GM12892 (cell line): ENCODE measurements at places on chromosomes 6 and 20.
A peak's percentile ranks its signal among the peaks of the same experiment; 100 is the strongest.

DNA sequence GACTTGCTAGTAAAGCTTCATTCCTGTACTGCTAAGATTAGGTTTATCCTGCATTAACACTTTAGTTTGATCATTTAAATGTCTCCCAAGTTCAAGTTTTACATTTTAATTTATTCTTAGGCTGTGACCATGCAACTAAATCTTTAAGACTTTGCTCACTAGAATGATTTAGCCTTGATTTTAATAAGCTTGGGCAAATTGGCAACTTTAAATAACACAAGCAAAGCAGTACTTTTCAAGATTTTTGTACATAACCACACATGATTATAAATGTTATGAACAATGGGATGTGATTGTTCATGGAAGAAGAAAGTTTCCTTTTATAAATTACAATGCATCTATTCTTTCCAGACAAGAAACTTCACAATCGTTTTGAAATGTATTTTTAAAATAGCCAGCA is 948.0 kb upstream of the EPHA7 start:
- no peak for DNase-seq

DNA sequence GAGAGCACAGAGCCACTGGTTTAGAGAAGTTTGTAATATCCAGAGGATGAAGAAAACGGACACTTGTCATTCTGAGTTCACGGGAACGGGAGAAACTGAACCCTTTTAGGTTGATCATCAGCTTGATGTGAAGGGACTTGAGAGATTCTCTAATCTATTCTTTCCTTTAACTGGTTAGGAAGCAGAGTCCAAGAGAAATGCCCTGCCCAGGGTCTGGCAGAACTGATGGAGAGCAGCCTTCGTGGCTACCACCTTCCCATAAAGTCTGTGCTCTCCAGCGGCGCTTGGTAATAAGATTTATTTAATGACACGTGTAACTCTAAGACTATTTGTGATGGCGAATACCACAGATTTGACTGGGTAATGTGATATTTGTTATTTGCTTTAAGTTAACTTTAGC is 36.0 kb downstream of the E2F3 start:
- no peak for DNase-seq

DNA sequence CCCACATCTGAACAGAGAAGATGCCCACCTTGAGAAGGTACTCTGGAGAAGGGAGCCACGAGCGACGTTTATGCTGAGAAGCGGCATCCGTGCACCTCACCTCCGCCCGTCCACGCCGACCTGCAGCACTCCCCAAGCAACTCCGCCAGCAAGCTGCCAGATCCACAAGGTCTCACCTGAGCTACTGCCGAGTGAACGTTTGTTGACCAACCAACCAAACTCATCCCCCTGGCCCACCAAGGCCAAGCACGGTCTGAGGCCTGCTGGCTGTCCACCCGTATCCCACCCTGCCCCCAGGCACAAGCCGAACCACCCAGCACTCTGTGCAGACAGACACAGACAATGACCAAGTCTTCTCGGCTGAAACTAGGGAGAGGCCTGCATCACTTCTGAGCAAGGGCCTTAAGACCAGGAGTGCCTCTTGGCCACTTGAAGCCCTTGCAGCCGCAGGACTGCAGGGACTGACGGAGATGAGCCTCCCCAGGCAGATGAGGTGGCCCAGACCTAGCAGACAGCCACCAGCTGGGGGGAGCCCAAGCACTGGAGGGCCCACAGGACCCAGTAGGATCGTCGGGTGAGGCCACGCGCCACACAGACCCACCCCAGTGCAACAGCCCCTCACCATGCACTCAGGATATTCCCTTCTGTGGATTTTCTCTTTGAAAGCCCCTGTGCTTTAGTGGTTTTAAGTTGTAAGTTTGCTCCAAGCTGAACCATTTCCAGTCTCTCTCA is 12.1 kb downstream of the TAF4 start:
- DNase-seq = no peak

- peak; percentile 42 for DNase-seq
Observed at GRCh38 chr6:45681860-45682511, 304.3 kb upstream of the SUPT3H start.

DNA sequence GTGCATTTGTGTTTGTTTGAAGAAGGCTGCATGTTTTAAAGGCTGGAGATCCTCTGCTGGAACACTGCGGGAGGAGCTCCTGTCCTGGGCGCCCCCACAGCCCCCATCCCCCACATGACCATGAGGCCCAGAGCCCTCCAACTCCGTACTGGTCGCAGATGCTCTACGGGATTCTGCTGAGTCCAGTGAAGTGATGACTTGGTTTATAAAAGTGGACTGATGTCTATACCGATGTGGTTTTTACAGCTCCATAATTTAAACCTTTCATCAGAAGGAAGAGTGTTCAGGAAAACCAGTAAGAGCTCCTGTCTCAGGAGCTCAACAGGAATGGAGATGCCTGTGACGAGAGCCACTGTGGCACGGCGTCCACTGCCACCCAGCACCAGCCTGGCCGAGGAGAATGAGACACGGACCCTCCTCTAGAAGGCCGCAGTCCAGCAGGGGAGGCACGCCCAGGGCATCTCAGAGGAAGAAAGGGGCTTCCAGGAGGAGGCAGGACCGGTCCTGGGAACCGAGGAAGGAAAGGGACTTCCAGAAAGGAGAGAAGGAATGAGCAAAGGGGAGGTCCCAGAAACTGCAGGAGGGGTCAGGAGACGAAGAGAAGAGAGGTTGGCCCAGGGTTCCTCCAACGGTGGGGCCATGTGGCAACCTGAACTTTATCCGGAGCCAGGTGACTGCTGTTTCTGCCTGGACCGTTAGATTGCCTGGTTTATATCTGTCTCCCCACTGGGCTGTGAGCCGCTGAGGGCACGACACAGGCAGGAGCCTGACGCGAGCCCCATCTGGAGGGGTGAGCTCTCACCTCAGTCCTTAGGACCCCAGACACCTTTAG is 26.9 kb downstream of the BFSP1 start:
- DNase-seq = peak; percentile 26

- no peak for DNase-seq
Observed at GRCh38 chr6:75603106-75603420, 1.4 kb downstream of the SENP6 start.

DNA sequence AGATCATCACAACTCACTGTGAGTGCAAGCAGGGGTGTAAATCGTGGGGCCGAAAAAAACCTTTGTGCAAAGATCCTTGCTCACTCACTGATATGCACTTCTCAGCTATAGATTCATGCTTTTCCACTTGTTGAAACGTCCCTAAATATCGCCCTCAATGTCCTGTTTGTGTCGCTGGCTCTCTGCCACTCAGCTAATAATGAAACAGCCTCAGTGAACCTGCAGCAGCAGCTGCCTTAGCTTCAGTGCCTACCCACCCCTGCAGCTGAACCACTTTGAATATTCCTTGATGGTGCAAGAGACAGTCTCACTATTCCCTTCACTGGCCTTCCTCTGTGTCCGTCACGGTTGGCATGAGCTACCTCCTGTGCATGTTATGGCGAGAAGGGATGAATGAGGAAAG is 128.9 kb upstream of the NAA20 start:
- no peak for DNase-seq

- no peak for DNase-seq
Observed at GRCh38 chr6:26217714-26218075, 130.5 kb downstream of the HFE start.

DNA sequence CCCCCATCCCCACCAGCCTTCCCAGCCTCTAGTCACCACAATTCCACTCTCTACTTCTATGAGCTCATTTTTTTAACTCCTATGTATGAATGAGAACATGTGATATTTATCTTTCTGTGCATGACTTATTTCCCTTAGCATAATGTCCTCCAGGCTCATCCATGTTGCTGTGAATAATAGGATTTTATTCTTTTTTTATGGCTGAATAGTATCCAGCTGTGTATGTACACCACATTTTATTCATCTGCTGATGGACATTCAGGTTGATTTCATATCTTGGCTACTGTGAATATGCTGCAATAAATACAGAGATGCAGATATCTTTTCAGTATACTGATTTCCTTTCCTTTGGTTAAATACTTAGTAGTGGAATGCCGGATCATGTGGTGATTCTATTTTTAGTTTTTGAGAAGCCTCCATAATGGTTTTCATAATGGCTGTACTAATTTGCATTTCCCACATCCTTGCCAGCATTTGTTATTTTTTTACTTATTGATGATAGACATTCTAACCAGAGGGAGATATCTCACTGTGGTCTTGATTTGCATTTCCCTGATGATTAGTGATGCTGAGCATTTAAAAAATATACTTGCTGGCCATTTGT is 194.9 kb downstream of the PACRG start:
- DNase-seq = no peak

GRCh38 chr6:744666-745353 is 51.9 kb upstream of the EXOC2 start:
- no peak for DNase-seq

GRCh38 chr20:35269055-35269781 is 8.7 kb downstream of the MMP24OS start:
- peak; percentile 69 for DNase-seq
